ENCODE measurements at places on chromosomes 12 and 14.

- no peak for DNase-seq
These were observed 359.8 kb downstream of the BTG1 start for GRCh38 chr12:91785655-91786498.

- no peak for DNase-seq
These were observed 186.6 kb downstream of the PAX9 start for GRCh38 chr14:36848213-36848612.

GRCh38 chr12:49894751-49895148 lies 8.9 kb downstream of the FAIM2 start:
- no peak for DNase-seq

DNA sequence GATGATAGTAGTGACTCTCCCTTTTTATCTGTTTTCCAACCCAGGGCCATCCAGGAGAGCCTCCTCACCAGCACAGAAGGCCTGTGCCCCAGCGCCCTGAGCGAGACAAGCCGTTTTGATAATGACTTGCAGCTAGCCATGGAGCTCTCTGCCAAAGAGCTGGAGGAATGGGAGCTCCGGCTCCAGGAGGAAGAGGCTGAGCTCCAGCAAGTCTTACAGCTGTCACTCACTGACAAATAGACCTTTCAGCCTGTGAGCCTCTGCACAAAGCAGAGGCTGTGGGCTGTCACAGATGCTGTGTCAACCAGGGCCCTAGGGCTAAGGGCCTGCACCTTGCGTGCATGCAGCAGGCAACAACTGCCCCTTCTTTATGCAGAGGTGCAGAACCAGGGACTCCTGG lies 11.0 kb downstream of the C12orf76 start:
- no peak for DNase-seq

DNA sequence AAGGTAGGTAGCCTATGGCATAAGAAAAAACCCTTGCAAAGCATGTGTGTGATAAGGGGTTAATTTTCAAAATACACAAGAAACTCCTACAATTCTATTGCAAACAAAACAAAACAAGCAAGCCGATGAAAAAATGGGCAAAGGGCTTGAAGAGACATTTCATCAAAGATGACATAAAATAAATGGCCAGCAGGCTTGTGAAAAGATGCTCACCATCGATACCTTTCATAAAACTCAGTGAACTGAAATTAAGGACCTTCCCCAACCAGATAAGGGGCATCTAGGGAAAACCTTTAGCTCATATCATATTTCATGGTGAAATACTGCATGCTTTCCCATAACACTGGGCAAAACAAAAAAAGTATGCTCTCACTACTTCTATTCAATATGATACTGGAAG lies 131.2 kb downstream of the PPM1H start:
- DNase-seq: no peak

- DNase-seq: no peak
These were observed 65.7 kb downstream of the TMX1 start for GRCh38 chr14:51305751-51306150.

DNA sequence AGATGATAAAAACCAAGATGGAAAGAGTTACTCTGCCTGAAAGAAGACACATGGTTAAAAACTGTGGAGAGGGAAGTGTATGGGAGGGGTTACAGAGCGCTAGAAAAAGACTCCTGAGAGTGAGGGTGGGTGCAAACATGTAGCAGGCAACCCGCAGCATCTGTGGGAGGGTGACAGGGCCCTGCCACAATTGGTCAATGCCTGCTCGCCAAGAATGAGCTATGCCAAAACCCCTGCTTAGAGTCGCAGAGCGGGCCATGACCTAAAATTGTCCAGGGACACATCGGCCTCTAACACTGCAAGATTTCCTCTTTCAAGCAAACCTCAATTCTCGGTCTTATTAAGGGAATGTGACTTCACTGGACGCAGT lies 700 bp downstream of the PRKAG1 start:
- peak; percentile 58 for DNase-seq

DNA sequence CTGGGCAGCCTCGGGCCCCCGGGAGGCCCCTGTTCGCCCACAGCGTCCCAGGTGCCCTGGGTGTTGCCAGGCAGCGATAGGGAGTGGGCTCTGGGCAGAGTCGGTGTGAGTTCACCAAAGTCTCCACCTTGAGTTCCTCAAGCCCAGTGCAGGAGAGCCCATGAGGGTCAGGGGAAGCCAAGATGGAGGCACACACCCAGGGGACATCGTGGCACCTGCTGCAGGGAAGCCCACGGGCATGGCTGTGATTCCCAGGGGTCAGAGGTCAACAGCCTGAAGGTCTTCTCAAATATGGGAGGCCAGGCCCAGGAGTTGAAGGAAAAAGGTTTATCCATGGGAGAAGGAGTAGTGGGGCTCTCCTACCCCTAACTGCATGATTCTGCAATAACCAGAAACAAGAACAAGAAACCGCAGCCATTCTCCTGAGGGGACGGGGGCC lies 148.8 kb downstream of the ADGRD1 start:
- DNase-seq: no peak

- DNase-seq: no peak
These were observed 24.4 kb upstream of the CD27 start for GRCh38 chr12:6420364-6420763.

DNA sequence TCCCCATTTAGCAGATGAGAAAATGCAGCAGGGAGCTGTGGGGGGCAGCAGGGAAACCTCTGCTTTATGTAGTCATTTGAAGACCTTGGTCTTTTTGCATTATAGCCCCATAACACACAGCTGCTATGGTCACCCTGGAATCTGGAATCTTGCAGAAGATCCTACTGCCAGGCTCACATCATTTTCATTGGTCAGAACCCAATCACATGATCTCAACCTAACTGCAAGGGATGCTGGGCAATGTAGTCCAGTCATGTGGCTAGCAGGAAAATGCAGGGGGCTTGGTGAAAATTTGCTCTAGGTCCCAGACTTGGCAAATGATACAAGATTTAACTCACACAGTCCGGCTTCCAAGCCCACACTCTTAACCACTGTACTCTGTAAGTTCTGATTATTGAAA lies 1028.7 kb downstream of the AACS start:
- DNase-seq: no peak

Data from activated T-cell treated with anti-CD3 and anti-CD28 coated beads for 48 hours (primary cell).